Activated gamma-delta T cell treated with Interleukin-2 at 50 U/mL for 16 hours (primary cell): ENCODE measurements at places on chromosomes 5 and 9.
A peak's percentile ranks its signal among the peaks of the same experiment; 100 is the strongest.

DNA sequence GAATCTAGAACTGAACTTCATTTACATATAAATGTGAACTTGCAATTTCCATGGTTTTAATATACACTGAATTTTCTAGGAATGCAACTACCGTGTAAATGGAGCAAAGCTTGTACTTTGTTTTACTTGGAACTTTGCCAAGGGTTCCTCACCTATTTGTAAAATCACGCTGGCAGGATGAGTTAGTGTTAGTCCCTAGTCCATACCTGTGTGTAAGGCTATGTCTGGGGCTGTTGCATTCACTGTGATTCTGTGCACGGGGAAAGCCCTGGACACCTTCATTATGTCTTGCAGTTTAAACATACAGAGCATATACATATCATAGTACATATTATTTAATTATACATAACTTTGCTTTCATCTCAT, 119.9 kb downstream of the PAX5 start:
- no peak for DNase-seq

DNA sequence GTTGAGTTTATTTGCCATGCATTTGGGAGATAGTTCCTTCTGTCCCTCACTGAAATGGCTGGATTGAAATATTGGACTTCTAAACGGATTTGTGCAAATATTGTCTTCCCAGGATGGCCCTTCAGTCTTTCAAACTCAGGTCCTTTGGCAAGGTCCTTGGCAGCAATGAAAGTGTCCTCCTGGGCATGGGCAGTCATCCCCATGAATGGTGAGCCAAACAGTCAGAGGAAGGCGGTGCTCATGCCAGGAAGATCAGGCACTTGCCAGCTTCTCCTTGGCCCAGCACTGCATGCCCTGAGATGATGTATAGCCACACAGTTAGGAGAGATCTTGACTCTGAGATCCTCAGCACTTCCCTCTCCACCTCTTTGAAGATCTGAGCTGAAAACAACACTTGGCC, 221.4 kb upstream of the KLF4 start:
- DNase-seq: no peak

GRCh38 chr5:1300581-1301083, 5.8 kb upstream of the TERT start:
- peak; percentile 2 for DNase-seq

DNA sequence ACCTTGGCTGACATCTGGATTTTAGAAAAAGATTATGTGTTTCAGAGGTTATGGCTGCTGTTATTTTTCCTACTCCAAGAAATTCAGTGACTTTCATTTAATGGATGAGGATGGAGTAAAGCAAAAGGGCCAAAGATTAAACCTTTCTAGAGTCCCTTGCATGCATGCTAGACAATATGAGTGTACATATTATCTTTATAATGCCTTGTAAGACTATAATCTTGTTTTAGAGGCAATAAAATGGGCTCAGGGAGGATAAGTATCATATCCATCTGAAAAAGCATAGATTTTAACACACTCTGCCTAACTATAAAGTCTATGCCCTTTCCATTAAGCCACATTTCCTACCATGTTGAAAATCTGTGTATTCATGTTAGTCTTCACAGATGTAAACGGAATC, 199.8 kb downstream of the EDIL3 start:
- no peak for DNase-seq

- DNase-seq: no peak
Observed at GRCh38 chr5:126982926-126983873, 47.2 kb downstream of the MARCHF3 start.

GRCh38 chr5:1412163-1412562, 33.1 kb downstream of the SLC6A3 start:
- no peak for DNase-seq

DNA sequence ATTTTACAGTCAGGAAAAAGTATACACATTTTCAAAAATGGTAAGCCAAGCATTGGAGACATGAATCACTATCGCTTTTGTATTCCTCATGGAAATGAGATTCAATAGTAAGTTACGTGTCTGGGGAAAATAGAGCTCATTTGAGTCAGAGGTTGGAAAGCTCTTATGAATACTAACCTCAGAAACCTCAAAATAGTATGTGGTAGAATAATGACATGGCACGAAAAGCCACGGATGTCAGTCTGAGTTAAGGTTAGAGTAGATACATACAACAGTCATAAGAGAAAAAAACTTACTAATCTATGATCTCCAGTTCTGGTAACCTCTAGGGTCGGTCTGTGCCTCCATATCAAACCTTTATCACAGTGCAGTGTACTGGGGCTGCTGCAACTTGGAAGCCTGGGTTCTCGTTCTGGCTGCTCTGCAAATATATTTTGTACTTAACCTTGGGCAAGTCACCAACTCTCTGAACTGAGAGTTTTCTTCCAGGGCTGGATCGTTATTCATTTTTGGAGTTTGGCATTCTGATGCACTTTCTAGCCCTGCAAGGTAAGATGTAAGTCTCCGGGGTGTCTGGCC, 31.8 kb downstream of the MAP1B start:
- no peak for DNase-seq

- no peak for DNase-seq
Observed at GRCh38 chr5:153517241-153517611, 26.8 kb downstream of the GRIA1 start.

- no peak for DNase-seq
Observed at GRCh38 chr5:378976-379742, 57.6 kb downstream of the AHRR start.

- no peak for DNase-seq
Observed at GRCh38 chr5:90967443-90967842, 408.8 kb downstream of the ADGRV1 start.

- no peak for DNase-seq
Observed at GRCh38 chr9:130927995-130928900, 10.8 kb downstream of the FIBCD1 start.

GRCh38 chr5:140205952-140206351, 31.0 kb downstream of the CYSTM1 start:
- DNase-seq: no peak

DNA sequence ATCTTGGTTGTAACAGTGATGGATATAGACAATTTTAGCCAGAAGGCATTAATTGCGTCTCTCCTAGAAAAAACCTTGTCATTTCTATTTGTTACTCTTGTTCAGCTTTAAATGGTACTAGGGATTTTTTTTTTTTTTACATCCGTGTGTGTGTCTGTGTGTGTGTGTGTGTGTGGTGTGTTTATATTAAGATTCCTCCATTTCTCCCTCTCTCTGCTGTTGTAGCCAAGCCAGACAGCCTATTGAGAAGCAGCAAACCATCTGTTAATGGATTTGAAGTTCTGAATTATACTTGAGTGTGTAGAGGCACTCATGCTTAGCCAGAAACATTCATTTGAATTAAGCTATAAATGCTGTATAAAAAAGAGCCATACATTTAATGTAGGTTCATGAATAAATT, 72.3 kb downstream of the SLF1 start:
- no peak for DNase-seq

- DNase-seq: no peak
Observed at GRCh38 chr5:141373673-141374317, at the start of gene PCDHGA6. Gene PCDHGA6 (plus strand): TSS chr5:141373891. CDS start chr5:141374084, 193 bp downstream.

GRCh38 chr5:135741040-135741439, 93.4 kb upstream of the SLC25A48 start:
- no peak for DNase-seq

- no peak for DNase-seq
Observed at GRCh38 chr5:150057052-150057451, 29.3 kb downstream of the CSF1R start.

- peak; percentile 31 for DNase-seq
Observed at GRCh38 chr5:178590141-178590923, at the start of gene COL23A1. Gene COL23A1 (minus strand): TSS chr5:178590393.

GRCh38 chr9:506281-506680, 291.6 kb downstream of the DOCK8 start:
- no peak for DNase-seq

- DNase-seq: no peak
Observed at GRCh38 chr5:38162625-38163024, 95.7 kb upstream of the EGFLAM start.

- peak; percentile 36 for DNase-seq
Observed at GRCh38 chr9:97904725-97905124, 17.6 kb downstream of the TRMO start.

- no peak for DNase-seq
Observed at GRCh38 chr5:15718421-15719179, 218.6 kb downstream of the FBXL7 start.

DNA sequence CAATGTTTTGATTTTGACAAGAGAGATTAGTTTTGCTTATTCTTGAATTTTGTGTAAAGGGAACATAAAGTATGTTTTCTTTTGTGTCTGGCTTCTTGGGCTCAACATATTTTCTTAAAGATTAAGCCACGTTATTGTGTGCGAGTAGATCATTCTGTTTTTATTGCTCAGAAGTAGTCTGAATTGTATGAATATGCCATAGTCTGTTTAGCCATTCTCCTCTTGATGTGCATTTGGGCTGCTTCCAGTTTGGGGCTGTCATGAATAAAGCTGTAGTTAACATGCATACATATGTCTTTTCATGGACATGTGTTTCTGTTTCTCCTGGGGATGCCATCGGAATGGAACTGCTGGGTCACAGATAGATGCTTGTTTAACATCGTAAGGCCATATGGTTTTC, 198.9 kb downstream of the FANCC start:
- no peak for DNase-seq

GRCh38 chr9:137955224-137955570, 77.6 kb downstream of the CACNA1B start:
- no peak for DNase-seq

DNA sequence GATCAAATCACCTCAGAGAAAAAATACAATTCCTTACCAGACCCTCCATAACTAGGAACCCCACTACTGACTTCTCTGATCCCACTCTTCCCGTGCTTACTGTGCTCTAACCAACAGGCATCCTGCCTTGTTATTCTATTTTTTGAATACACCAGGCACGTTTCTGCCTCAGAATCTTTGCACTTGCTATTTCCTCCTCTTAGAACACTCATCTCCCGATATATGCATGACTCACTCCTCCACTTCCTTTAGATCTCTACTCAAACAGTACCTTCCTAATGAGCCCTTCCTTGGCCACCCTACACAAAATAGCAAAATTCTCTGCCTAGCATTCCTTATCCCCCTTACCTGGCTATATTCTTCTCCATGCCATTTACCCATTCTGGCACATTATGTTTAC, 43.9 kb downstream of the MAPKAP1 start:
- DNase-seq: no peak

- no peak for DNase-seq
Observed at GRCh38 chr5:40746703-40747102, 9.1 kb downstream of the TTC33 start.

DNA sequence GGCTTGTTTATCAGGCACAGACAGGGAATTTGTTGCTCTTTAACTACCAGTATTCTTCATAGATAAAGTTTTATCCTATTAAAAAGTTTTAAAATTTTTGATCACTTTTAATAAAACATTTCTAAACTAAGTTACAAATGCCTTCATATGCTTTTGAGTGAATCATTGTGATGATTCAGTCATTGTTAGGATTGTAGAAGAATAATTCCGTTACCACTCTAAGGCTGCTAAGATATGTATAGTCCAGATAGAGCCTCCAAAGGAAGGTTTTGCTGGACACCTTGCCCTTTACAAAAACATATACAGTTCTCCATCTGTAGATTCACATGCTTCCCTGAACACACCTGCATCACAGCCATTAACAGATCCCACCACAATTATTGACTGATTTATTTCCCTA, 233.7 kb downstream of the SPOCK1 start:
- no peak for DNase-seq

DNA sequence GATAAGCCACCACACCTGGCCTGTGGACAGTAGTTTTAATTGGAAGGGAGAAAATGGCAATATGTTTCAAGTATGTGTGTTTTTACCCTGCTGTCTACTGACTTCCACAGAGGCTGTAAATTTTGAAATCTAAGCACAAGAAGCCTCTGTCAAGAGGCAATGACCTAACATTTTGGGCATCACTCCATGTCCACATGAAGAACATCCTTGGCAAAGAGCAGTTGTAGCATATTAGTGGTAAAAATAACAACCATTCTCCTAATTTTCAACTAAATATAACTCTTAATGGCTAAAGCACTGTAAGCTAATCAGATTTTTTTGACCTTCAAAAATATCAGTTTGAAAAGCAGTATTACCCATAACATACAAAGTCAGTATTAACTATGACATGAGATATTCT, 100.3 kb upstream of the APC start:
- DNase-seq: no peak

DNA sequence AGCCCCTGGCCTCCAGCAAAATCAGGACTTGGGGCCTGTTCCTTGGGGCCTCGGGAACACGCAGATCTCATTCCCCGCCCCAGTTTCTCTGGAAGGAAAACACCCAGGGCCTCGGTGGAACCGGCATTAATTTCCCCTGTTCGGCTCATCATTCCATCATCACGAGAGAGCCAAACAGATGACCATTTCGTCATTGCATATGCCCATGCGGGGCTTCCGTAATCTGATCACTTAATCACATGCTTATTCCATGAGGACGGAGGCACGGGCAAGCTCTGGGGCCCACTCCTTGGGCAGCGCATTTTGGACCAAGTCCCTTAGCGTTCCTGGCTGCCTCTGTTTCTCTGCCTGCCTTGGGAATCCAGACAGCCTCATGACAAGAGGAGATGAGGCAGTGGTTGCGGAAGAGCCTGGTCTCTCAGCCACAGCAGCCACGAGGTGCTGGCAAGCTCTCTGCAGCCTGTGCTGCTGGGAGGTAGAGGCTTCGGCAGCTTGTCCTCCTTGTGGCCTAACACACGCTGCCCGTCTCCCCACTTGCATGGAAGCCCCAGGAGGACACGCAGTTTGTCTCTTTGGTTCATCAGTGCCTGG, 65.0 kb upstream of the IER5L start:
- DNase-seq: no peak

GRCh38 chr5:141359790-141360426, at the start of gene PCDHGB2:
Gene PCDHGB2 (plus strand): TSS chr5:141359994. CDS start chr5:141360136, 142 bp downstream.
- no peak for DNase-seq

DNA sequence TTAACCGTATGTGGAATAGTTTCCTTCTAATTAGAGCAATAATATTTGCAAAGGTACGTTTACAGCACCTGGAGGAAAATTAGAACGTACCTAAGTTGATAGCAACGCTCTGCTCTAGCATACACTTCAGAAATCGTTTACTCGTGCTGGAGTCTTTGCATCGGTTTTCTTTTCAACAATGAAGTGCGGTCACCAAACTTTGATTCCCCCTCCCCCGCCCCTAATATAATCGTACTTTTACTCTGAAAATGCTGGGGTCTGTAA, 506 bp downstream of the ADAMTS19 start:
- no peak for DNase-seq

- DNase-seq: no peak
Observed at GRCh38 chr9:114813717-114814418, 8.0 kb upstream of the TNFSF15 start.

GRCh38 chr5:109164001-109164400, 245.8 kb downstream of the PJA2 start:
- no peak for DNase-seq
